ENCODE measurements at places on chromosomes 1 and 21. TPM values are rescaled to one million over a fixed set of nuclear protein-coding genes. Genes with fewer than 3 reads are reported as not detected.

The OR2L2 gene
- total RNA-seq: not detected

The NID1 gene
- 112 TPM for total RNA-seq

The FAM3B gene
- total RNA-seq: not detected

The THEM5 gene
- total RNA-seq: not detected

DNA sequence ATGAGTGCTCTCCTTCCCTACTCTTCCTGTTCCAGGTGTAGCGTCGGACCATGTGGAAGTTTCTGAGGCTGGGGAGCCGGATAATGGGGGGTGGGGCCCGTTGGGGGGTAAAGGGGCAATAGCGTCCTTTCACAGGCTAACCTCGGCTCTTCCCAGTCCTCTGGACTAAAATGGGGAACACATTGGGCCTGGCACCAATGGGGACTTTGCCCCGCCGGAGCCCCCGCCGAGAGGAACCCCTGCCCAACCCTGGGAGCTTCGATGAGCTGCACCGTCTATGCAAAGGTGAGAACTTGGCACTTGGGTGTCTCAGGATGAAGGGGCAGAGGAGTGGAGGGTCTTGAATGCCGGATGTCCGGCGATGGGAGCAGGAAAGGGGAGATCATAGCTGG lies 456 bp downstream of the TOMM40L start:
- DNase-seq: no peak

- no peak for DNase-seq
These were observed 1.1 kb downstream of the LRRC8C start for GRCh38 chr1:89633800-89634625.

DNA sequence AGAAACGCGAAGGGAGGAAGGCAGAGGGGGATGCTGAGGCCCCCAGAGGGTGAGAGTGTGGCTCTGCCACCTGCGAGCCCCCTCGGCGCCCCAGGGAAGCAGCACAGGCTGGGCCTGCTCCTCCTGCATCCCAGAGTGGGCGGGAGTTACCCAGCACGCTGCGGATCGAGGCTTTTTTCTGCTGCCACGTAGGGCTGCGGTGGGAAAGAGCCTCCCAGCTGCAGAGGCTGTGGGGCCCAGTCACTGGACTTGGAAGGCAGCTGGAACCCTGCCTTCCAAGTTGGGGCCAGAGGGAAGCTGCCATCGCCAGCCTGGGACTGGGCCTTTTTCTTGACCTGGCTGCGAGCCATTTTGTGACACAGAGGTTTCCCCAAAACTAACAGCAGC lies 2.3 kb upstream of the GRIK3 start:
- DNase-seq: no peak

- DNase-seq: no peak
These were observed 27.2 kb downstream of the CTTNBP2NL start for GRCh38 chr1:112423207-112423606.

GRCh38 chr1:63693944-63694571 lies 79.8 kb upstream of the ROR1 start:
- DNase-seq: no peak

DNA sequence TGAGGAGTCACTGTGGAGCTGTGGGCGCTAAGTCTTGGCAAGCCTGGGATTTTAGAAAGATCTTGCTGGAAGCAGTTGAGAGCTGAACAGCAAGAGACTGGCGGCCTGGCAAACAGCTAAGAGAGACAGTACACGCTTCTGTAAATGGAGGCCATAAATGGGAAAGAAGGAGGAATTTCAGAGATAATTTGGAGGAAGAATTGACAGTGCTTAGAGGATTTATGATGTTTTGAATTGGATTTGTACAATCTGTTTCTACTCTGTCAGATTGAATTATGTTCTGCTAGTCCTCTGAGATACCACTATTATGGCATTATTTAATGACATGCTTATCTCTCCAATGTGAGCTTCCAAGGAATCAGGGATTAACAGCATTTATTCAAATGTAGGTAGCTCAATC lies 50.1 kb downstream of the ABCA4 start:
- DNase-seq: no peak

DNA sequence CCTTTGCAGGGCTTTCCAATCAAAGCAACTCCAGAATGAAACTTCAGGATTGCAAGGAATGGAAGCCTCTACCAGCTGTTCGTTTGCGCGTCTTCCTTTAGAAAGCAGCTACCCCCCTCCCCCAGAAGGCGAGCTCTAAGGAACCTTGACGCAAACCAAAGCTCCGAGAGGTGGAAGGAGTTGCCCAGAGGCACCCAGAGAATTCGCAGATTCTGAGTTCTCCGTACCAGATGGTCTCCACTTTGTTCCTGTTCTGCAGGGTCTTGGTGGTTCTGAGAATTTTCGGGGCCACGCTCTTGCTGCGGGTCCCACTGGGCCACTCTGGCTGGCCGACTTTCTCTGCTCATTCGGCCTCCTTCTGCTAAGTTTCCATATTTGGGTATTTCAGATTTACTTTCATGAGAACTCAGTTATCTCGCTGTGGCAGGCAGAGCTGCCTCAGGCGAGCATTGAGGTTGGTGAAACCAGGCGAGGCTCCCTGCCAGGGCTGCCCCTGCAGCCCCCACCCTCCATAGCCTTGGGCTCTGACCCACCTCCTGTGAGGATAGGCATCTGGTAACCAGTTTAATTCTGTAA lies 801 bp downstream of the TRAF5 start:
- DNase-seq: no peak

DNA sequence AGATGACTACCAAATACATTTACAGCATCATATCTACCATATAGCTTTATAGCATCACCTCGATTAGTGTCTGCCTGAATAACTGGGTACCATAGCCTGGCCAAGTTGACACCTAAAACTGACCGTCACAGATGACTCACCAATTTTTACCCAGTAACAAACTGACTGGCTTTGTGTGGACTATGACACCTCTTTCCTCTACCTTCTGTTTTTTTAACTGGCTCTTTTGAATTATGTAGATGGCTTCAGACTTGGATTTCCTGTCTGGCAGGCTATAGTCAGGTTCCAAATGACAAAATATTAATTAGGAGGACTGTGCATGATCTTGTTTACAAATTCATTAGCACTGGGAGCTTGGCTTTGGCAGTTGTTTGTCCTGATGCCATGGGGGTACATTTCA lies 360.3 kb downstream of the TGFB2 start:
- DNase-seq: no peak

- DNase-seq: no peak
These were observed 37.8 kb downstream of the SPEN start for GRCh38 chr1:15885269-15885668.

DNA sequence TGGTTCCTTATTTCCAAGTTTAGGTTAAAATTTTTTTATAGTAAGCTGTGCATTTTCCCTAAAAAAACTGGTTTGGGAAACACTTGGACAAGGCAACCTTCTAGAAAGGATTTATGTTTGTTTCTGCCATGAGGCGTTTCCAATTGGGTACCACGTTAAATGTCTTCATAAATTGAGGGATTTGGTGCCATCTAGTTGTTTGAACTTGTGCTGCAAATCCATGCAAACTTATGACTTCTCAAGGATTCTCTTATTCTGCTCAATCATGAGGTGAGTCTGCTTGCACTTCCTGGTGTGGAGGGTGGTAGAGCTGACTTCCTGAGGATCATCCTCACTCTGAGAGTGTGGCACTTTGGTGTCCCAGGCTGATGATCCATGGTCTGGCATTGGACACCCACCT lies 123.3 kb downstream of the PCNX2 start:
- DNase-seq: no peak

DNA sequence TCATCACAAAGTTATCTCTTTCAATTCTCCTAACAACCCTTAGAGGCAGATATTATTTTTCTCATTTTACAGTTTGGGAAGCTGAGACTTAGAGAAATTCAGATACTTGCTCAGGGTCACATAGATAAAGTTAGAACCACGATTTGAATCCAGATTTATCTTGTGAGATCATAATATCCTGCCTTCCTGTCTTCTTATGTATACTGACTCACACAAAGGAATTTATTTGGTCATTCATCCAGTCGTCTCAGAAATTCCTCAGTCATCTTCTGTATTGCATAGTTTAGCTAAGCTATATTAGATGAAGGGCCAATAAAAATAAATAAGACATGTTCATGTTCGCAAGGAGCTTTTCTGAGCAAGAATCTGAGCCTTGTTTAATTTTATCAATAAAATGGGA lies 35.8 kb upstream of the RUNX1 start:
- DNase-seq: no peak

Measured in right atrium auricular region (tissue), 2 donors.